ENCODE measurements at places on chromosomes 7 and 10.

DNA sequence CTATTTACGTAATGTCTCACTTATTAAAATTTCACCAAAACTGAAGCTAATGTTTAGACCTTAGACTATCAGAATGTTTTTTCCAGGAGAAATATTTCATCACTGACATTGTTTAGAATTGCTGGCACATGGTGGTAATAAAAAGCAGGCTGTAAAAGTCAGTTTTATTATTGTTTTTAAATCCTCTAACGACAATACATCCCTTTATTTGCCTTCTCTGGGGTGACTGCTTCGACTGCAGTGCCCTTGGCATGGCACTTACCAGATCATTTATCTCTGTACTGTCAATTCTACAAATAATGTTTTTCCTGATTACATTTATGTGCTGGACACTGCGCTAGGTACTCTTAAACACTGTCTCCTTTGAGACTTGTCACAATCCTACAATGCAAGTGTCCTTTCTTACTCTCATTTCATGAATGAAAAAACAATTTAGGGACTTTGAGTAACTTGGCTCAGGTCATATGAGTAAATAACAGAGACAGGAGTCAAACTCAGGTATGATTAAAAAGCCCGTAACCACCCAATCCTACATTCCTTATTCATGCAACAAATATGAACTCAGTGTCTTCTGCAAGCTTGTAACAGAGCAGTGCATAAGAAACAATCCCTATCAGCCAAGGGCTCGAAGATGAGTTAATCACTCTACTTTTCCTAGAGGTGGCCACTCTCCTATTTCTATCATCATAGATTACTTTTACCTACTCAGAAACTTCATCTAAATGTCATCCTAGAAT, 5.6 kb upstream of the ING3 start:
- DNase-seq: no peak

GRCh38 chr10:103700436-103700715, 155.0 kb downstream of the SH3PXD2A start:
- DNase-seq: no peak

GRCh38 chr10:77799352-77799751, 127.2 kb downstream of the DLG5 start:
- DNase-seq: no peak

DNA sequence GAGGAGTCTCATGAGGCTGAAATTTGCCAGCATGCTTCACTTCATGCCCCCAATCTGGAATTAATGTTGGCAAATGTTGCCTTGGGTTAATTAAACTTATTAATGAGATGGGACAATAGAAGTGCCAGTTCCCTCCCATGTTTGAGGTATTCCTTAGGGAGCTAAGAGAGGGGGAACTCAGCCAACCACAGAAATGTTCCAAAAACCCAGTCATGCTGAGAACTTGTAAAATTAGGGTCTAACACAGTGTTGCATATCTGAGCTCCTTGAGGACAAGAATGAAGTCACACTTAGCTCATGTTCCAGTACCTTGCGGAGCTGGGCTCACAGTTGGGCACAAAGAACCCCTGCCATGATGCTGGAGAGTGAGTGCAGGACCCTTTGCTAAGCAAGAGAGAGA, 89.4 kb downstream of the OAT start:
- no peak for DNase-seq

DNA sequence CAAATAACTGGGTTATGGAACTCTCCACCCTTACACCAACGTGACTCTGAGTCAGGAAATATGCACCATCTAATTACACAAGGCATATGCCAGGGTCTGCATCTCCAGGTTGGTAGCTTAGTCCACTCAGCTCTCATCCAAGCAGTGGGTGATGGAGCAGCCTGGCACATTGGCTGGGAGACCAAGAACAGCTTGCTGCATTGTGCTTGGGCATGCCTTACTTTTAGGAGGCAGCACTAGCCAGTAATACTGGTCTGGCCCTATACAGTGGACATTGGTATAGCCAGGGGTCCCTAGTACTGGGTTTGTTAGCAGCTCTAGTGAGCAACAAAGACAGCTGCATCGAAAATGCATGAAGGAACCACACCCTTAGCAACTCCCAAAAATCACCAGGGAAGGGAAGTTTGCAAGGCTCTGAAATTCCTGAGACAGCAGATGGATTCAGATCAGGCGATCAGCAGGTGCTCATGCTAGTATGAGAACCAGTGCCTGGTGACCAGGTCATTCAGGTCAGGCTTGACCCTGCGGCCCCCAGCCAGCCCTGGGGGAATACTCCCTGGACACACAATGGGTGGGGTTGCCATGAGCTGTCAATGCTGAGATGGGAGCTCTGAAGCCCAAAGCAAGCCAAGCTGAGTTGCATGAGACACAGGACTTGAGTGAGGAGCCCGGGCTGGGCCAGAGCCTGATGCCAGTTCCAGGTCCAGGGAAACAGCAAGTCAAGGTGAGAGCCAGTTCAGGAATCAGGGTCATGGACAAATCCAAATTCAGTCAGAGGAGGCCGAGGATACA, 217.9 kb upstream of the ZMIZ1 start:
- no peak for DNase-seq

All from SK-N-SH (cell line).